Fibroblast of upper back skin (primary cell): ENCODE measurements at places on chromosomes 4 and X.

DNA sequence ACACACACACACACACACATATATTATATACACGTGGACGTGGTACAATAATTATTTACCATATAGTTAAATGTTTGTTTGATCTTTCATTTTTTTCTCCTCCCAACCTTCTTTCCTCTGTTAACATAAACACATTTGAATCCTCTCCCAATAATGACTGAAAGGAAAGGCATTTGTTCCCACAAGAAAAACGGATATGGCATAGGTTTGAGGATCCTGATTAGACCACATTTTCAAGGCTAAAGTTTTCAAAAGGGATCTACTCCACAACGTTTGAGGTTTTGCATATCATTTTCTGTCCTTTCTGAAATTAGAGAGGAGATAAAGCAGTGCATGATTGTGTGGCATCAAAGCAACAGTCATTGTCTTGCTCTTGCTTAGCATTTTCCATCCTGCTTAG lies 1883.4 kb downstream of the STIM2 start:
- no peak for DNase-seq

DNA sequence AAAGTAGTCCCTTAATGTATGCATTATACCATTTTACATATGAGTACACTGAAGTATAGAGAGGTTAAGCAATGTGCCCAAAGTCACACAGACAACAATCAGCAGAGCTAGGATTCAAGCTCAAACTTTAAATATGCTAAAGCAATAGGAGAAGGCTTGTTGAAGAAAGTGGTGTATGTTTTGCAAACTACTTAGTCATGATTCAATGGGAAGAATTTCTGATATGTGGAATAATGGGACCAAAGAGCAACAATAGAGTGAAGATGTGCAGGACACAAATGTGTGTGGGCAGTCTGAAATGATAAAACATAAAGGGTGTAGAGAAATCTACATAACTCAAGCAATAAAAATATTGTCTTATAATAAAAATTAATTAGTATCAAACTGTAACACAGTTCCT lies 109.0 kb upstream of the ARSJ start:
- no peak for DNase-seq

- DNase-seq, result no peak
Measured at GRCh38 chrX:143683486-143683885, 37.1 kb downstream of the SPANXN2 start.

- peak; percentile 80 for DNase-seq
Measured at GRCh38 chrX:11100281-11101035, 10.7 kb upstream of the HCCS start.
